CD4-positive, alpha-beta T cell treated with Interleukin-21 for 1 hour (primary cell): ENCODE measurements at places on chromosomes 11 and 22.

DNA sequence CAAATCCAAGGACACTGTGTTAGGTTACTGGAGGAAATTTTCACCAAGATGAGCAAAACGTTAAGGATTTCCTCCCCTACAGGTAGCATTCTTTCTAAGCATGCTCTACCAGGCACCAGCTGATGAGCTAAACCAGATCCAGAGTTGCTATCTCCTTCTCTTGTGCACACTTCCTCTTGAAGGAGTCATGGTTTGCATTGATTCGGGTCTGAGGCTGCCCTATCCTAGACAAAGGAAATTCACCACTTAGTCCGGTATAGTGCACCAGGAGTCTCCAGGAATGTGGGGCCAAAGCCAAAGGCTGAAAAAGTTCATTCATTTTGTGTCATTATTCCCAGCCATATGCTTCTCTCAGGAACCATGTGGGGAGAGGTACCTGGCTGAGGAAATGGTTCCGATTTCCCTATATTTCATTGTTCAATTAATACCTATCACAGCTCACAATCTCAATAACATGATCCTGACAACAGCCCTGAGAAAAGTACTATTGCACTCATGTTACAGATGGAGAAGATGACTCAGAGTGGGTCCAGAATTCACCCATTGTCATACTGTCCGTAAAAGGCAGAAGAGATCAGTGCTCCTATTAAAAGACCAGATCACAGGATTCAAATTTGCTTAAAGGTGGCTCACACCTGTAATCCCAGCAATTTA is 39.1 kb downstream of the SLC35F2 start:
- DNase-seq, result no peak

- DNase-seq, result no peak
Measured at GRCh38 chr11:10309163-10310093, 4.6 kb downstream of the ADM start.

DNA sequence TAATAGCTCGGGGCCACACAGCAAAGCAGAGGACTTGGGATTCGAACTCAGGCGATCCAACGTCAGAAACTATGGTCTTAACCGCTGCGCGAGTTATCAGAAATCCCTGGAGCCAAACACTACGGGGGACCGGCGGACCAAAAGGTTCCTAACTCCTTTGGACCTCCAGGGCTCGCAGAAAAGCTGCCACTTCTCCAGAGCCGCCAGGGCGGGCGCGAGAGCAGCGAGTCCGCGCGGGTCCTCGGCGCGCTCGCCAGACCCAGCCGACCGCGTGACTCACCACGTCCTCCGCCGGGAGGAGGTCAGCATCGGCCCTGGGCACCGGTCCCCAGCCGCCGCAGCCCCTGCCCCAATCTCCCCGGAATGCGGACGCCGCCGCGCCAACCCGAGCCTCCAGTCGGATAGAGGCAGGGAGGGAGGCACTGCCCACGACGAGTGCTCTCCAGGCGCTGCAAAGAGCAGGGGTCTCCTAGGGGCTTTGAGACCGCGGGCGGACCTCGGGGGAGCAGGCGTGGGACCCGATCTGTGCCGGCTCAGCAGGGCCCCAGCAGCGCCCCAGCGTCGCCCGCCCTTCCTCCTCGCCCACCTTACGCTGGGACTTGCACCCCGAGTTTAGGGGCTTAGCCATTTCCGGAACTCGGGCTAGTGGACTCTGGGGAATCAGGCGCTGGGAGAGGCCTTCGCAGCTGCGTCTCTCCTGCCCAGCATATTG is 6.2 kb upstream of the ALX4 start:
- DNase-seq, result no peak

DNA sequence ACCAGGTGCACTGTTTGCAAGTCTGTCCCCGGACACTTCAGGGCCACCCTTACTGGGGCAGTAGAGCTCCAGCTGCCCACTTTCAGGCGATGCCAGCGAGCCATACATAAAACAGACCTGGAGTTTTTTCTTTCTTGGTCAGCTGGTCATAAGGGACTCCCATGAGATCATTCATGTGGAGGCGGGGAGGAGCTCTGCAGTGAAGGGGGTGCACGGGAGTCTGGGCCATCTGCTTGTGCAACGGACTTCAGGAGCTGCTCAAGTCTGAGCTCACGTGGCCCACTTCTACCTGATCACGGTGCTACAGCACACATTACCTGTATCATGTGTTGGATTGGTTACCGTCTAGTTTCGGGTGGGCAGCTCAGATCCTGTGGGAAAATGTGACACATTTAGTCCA is 9.2 kb upstream of the MRGPRF start:
- no peak for DNase-seq

DNA sequence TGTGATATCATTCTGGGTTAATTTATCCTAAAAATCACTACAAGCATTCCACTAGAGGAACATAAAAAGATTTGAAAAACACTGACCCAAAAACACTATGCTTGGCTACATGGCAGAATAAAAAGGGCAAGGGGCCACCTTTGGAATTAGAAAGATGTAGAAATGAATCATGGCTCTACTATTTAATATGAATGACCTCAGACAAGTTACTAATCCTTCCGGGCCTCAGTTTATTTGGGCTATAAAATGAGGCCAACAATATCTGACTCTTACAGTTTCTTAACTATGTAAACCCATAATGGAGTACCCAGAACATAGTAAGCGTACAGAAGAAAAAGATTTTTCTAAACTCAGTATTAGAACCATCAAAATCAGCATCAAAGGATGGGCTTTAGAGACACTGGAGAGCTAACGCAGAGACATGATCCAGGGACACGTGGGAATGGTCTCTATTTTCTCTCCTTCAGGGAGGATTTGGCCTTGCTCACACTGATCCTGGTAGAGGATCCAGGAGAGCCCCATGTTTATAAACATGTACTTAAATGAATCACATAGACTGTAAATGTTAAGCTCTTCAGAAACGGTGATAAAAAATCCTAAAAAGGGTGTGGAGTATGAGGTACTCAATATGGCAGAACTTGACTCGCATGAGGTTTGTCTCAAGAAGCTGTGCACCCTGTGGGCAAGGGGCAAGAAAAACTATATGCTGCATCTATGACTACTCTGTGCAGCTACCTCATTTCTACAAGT is 288.4 kb upstream of the PITPNB start:
- DNase-seq, result no peak

DNA sequence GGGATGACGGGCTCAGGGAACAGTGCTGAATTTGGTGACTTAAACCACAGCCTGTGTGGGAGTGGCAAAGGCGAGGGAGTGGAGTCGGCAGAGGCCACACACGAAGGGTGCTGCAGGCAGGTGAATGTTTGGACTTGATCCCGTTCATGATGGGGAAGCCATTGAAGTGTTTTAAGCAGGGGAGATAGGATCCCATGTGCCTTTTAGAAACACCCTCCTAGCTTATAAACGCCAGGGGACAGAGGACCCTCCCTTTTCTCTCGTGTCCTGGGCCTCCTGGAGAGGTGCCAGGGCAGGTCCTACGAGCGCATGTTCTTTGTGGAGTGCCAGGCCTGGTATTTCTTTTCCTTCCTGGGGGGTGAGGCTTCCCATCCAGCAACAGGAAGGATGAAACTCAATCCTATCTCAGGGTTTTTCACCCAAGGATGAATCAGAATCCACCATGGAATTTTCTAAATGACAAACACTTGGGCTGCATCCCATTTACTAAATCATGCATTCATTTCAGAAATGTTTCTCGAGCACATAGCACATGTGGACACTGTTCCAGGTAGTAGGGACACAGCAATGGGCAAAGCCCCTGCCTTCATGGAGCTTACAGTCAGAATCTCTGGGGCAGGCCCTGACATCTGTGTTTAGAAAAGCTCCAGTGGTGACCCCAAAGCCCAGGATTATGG is 59.6 kb downstream of the CHRDL2 start:
- DNase-seq, result no peak

DNA sequence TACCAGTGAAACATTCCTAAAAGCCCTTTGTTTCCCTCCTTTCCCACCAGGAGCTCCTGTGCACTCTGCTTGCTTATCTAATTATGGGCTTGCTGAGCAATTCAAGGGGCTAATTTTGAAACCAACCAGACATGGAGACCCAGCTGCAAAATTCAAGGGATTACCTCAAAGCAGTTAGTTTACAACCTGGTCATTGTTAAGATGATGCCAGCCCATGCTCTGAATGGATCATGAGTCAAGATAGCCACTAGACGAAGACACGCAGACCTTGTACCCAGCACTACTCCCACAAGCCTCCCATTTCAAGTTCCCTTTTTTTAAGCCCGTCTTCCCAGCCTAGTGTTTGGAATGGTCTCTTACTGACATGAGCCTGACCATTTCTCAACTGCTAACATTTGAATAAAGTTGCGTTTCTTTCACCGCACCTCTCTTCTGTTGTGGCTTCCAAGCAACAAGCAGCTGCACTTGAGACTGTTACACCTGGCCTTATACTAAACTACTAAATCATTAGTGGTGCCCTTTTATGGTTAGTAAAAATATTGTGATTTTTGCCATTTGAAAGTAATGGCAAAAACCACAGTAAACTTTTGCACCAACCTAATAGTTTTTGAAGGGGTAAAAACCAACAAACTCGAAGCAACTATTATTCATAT is 315.3 kb upstream of the LUZP2 start:
- DNase-seq, result no peak

GRCh38 chr11:34037016-34037415 is 14.5 kb upstream of the CAPRIN1 start:
- DNase-seq, result no peak

DNA sequence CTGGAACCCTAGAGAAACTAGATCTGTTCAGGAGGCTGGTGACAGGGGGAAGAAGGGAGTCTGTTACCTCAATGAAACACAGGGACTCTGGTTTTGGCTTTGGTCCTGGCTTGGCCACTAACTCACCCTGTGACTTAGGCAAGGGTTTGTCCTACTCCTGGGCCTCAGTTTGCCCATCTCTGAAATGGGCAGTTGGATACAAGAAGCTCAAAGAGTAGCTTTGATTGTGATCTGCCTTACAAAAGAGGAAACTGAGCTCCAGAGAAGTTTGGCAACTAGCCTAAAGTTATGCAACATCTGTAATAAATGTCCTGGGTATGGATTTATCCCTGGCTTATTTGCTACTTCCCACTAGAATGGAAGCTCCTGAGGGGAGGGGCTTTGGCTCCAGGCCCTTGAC is 24.0 kb upstream of the LMO1 start:
- no peak for DNase-seq

- no peak for DNase-seq
Measured at GRCh38 chr11:106304274-106304673, 226.8 kb downstream of the AASDHPPT start.

DNA sequence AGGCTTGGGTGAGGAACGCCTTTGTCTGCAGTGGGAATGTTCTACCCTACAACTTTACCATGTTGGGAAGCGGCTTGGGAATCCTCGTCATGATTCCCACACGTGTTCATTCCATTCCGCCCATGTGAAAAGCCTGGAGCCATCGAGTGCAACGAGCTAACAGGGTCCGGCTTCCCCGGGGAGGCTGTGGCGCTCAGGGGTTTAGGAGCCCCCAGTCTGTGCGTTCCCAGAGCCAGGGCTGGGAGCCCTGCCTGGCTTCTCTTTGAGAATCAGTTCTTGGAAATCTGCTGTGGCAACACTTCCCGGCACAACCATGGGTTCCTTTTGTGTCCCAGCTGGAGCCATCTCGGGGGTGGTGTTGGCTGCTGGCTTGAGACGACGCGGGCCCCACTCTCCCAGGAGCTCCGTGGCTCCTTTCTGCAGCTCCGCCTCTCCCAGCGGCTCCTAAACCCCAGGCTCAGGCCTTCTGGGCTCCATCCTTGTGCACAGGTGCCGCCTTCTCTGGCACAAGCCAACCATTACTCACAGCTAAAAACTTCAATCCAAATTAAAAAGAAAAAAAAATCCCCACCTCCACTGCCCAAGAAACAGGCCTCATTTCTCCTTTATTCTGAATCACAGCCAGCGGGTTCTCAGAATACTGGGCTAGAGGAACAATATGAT is 18.7 kb upstream of the PPFIA1 start:
- DNase-seq, result no peak

DNA sequence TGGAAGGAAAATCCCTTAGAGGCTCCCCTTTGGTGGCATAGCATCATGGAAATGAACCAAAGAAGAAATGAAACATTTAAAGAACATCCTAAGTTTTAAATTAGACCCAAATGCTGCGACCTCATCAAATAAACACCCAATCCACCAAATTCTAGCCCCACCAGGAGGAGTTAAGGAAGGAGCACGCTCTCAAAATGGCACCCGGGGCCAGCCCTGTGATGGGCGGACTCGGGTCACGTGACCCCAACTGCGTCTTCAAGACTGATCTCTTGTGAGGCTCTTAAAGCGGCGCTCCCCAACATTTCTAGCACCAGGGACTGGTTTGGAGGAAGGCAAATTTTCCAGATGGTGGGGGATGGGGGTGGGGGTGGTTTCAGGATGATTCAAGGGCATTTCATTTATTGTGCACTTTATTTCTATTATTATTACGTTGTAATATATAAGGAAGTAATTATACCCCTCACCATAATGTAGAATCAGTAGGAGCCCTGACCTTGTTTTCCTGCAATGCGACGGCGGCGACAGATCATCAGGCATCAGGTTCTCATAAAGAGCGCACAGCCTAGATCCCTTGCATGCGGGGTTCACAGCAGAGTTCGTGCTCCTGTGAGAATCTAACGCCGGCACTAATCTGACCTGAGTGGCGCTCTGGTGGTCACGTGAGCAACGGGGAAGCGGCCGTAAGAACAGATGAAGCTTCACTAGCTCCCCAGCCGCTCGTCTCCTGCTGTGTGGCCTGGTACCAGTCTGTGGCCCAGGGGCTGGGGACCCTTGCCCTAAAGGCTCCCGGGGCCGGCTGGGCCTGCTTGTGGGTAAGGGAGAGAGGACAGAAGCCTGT is 90.6 kb upstream of the SLC22A12 start:
- DNase-seq, result no peak

GRCh38 chr11:102313238-102313940 is 3.9 kb upstream of the BIRC3 start:
- peak; percentile 59 for DNase-seq

DNA sequence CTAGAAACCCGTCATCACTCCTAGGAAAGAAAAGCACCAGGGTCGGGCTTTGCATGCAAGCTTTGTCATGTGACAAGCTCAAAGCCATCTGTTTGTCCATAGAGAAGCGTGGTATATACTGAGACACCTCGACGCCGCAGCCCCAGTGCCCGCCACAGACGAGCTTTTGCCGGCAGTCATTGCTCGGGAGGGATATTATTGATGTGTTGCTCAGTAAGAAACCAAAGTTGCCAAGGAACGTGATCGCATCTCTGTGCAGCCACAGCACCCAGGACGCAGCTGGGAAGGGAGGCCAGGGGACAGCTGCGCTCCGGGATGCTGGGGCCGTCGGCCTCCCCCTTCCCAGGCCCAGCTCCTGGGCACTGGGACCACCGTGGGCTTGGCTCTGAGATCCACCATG is 89.5 kb upstream of the KCNQ1OT1 start:
- DNase-seq, result no peak

DNA sequence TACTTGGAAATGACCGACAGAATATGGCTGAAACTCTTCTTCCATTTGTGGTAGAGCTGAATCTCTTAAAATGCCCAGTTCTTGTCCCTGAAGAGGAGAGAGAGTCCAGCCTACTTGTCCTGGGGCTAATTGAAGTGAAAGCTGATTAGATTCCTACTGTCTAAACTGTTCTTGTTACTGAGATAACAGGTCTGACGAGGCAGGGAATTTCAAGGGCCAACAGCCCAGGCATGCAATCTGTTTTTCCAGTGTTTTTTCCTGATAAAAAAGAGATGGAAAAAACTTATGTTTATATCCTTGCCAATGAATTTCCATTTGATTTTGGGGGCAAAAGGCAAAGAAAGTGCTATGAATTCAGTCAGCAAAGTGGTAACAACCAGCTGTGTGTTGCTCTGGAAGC is 195.5 kb downstream of the ETS1 start:
- no peak for DNase-seq
